ENCODE measurements at places on chromosomes 16 and 17.

DNA sequence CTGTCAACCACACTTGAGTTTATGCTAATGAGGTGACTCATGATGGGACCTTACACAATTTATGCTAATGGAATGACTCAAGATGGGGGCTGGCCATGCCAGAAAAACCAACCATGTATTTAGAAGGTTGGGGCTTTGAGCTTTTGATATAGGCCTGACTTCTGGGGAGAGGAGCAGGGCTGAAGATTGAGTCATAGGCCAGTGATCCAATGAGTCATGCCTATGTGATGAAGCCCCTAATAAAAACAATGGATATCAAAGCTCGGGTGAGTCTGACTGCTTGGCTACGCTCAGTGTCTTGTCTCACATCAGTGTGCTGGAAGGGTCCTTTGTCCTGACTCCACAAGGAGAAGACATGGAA lies 7.3 kb downstream of the MFSD6L start:
- no peak for DNase-seq

- no peak for DNase-seq
Measured at GRCh38 chr16:69234460-69234859, 47.5 kb downstream of the SNTB2 start.

DNA sequence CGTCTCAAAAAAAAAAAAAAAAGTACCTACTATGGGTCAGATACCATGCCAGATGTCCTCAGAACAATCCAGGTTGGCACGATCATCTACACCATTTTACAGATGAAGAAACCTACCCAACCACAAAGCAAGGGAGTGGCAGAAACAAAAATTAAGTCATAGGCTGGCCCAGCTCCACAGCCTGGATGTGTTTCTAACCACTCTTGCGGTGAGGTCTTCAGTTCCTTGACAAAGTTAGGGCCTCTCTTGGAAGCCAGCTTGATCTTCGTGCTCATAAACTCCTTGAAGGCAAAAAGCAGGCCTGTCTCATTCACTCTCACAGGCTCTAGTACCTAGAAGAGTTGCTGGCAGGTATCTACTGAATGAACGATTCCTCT lies 6.2 kb downstream of the GGA2 start:
- DNase-seq, result no peak

GRCh38 chr17:81050645-81051625 lies 16.0 kb downstream of the BAIAP2 start:
- DNase-seq, result no peak

DNA sequence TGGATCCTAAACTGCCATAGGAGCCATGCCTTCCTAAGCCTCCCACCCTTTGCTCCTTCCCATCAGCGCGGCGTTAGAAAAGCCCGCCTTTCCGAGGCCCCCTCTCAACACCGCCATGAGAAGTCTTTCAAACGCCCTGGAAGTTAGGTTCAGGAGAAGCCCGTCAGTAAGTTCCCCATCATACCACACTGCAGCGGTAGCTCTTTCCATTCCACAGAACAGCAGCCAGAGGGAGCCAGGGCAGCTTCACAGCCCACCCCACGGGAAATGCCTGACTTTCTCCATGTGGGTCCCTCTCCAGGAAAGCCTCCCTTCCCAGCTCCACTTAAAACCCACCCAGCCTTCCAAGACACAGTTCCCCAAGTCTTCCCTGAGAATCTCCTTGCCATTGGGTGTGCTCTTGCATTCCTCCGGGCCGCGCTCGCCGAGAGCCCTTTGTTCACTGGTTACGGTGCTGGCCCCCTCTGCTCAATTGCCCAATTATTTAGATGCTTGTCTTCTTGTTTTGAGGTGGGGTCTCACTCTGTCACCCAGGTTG lies 28.7 kb downstream of the KIAA0513 start:
- peak; percentile 50 for DNase-seq

- DNase-seq, result no peak
Measured at GRCh38 chr17:44601539-44601938, 44.3 kb downstream of the FZD2 start.

DNA sequence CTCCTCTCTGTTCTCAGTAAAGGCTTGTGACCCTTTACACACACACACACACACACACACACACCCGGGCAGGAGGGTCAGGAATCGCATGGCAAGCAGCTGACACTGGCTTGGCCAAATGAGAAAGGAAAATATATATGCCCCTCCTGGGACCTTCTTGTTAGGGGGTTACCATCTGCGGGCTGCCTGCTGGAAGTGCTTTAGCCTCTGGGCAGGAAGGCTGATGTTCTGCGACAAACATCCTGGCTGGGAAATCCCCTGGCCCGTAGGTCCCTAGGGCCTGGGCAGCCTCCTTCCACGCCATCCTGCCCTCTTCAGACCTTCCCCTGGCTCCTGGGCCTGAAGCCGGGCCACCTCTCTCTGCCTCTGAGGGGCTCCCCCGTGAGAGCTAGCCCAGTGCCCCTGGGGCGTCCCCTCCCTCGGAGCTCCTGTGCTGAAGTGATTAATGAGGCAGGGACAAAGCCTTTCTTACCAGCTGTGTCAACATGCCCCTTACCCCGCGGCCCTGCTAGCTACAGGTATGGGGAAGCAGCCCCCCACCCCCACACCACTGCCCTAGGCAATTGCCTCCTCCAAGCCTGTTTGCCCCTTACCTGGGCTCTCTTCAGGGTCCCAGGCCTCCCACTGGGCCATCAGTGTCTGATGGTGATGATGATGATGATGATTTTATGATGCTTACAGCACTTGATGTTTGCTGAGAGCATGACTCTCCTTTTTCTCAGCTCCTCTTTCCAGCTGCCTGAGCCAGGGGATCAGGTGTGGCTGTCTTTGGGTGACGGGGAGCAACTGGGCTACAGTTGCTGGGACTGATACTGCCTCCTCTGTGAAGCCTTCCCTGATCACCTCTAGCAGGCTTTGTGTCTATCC lies 32.8 kb upstream of the ETV4 start:
- no peak for DNase-seq

DNA sequence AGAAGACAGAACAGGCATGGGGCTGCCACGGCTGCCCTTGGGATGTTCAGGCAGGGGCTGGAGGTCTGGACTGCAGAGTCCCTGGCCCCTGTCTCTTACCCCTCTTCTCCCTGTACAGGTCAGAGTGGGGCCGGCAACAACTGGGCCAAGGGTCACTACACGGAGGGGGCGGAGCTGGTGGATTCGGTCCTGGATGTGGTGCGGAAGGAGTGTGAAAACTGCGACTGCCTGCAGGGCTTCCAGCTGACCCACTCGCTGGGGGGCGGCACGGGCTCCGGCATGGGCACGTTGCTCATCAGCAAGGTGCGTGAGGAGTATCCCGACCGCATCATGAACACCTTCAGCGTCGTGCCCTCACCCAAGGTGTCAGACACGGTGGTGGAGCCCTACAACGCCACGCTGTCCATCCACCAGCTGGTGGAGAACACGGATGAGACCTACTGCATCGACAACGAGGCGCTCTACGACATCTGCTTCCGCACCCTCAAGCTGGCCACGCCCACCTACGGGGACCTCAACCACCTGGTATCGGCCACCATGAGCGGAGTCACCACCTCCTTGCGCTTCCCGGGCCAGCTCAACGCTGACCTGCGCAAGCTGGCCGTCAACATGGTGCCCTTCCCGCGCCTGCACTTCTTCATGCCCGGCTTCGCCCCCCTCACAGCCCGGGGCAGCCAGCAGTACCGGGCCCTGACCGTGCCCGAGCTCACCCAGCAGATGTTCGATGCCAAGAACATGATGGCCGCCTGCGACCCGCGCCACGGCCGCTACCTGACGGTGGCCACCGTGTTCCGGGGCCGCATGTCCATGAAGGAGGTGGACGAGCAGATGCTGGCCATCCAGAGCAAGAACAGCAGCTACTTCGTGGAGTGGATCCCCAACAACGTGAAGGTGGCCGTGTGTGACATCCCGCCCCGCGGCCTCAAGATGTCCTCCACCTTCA lies 11.7 kb downstream of the TUBB3 start:
- no peak for DNase-seq

GRCh38 chr16:6633456-6633855 lies 699.2 kb upstream of the RBFOX1 start:
- DNase-seq, result no peak

DNA sequence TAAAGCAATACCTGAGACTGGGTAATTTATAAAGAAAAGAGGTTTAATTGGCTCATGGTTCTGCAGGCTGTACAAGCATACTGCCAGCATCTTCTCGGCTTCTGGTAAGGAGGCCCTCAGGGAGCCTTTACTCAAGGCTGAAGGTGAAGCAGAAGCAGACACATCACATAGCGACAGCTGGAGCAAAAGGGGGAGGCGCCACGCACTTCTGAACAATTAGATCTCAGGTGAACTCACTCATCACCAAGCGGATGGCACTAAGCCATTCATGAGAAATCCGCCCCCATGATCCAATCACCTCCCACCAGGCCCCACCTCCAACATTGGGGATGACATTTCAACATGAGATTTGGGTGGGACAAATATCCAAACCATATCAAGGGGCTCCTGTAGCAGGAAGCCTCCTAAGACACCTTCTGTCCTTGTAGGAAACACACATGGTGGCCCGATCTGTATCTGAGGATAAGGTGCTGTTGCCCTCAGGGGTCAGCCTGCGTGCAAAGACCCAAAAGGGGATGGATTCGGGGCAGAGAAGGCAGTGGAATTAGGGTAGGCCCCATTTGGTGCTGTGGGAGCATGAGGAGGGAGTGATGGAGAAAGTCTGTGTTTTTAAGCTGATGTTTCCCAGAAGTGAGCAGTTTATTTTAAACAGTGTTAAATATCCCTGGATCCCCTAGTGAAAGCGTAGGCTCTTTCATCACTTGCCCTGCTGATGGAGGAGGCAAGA lies 23.0 kb downstream of the IL21R start:
- DNase-seq, result no peak

- no peak for DNase-seq
Measured at GRCh38 chr16:66240631-66241395, 125.7 kb upstream of the CDH5 start.

GRCh38 chr17:77410470-77410869 lies 269.7 kb downstream of the SEC14L1 start:
- DNase-seq, result no peak

DNA sequence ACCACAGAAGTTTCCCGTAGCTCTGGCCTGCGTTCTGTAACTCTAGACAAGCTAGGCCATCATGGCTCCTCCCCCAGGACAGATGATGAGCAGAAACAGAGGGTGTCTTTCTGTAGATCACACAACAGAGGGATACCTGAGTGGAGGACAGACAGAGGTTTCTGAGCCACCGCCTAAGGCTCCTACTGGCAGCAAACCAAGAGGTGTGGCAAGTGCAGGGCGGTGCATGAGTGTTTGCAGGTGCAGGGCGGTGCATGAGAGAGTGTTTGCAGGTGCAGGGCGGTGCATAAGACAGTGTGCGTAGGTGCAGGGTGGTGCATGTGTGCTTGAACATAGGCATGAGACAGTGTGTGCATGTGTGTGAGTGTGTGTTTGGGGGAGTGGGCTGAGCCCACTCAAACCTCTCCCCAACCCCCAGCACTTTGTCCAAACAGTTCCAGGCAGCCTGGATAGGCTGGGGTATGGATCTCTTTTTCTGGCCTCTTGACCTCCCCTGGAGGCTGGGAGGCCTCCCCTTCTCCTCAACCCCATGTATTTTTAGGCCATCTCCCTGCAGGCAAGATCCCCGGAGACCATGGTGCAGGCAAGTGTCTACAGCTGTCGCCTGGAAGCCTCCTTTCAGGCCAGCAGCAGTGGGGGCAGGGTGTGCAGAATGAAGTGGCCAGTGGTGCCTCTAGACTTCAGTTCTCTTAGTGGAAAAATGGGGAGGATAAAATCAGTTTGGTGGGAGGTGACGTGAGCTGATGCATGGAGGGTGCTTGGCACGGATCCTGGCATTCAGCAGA lies 53.4 kb upstream of the CBX4 start:
- no peak for DNase-seq

- no peak for DNase-seq
Measured at GRCh38 chr17:19454074-19454473, 43.0 kb downstream of the RNF112 start.

DNA sequence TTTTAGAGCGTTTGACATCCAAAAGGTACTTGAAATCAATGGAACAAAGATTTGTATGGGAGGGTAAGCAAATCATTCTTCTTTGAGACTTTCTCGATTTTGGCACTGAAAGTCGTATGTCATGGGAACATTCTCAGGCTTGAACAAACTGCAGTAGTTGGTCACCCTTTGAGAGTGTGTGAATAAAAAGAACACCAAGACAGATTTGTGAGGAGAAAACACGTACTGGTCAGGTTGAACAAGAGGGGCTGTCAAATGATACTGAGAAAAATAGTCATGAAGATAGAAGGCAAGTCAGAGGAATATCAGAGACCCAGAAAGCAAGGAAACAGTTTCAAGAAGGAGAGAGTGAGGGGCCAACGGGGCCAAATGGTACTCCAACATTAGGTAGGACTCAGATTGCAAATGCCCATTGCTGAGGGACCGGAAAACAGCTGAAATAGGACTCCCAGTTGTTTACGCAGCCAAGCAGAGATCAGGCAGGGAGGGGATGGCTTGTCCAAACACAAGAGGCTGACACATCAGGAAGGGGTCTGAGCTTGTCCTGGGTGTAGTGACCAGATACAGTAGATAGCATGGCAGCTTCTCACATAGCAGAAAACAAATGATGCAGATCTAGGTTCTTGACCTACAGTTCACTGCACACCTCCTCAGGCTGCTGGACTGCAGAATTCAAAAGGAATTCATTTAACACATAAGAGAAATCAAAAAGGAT lies 74.5 kb upstream of the MYOCD start:
- DNase-seq, result no peak

DNA sequence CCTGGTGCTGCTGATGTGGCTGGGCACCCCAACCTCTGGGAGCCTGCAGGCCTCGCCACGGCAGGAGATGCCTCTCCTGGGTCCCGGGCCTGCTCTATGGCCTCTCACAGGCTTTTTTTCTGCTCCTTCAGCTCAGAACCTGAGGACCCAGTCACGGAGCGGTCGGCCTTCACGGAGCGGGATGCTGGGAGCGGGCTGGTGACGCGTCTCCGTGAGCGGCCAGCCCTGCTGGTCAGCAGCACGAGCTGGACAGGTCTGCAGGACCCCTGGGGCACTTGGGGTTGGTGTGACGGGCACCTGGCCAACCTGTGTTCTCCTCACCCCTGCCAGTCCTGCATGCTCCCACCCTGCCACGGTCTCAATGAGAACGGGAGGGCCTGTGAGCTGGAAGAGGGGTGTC lies 7.0 kb downstream of the ALG1 start:
- DNase-seq, result no peak

- DNase-seq, result no peak
Measured at GRCh38 chr17:34379868-34380267, 16.8 kb upstream of the CCL1 start.

GRCh38 chr17:17440938-17441675 lies 35.7 kb upstream of the MED9 start:
- no peak for DNase-seq

DNA sequence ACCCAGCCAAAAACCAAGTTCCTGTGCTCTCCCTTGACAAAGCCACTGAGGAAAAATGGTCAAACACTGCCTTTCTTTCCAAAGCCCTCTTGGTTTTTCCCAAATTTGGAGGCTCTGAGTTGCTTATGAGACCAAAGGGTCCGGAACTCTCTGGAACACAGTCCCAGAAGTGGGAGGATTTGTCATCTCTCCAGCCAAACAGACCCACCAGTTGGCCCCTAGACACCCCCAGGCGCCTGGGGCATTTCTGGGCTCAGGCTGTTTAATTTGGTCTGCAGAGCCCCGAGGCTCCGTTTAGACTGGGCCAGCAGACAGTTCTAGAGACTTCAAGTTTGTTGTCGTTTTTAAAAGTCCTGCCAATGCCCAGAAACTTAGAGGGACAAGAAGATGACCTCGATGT lies 239.1 kb downstream of the SEC14L1 start:
- DNase-seq, result no peak

Data from CD4-positive, alpha-beta T cell (primary cell).